ENCODE measurements at places on chromosomes 16 and 17. TPM values are rescaled to one million over a fixed set of nuclear protein-coding genes. Genes with fewer than 3 reads are reported as not detected.

The KCNJ18 gene
- polyA plus RNA-seq, result not detected

DNA sequence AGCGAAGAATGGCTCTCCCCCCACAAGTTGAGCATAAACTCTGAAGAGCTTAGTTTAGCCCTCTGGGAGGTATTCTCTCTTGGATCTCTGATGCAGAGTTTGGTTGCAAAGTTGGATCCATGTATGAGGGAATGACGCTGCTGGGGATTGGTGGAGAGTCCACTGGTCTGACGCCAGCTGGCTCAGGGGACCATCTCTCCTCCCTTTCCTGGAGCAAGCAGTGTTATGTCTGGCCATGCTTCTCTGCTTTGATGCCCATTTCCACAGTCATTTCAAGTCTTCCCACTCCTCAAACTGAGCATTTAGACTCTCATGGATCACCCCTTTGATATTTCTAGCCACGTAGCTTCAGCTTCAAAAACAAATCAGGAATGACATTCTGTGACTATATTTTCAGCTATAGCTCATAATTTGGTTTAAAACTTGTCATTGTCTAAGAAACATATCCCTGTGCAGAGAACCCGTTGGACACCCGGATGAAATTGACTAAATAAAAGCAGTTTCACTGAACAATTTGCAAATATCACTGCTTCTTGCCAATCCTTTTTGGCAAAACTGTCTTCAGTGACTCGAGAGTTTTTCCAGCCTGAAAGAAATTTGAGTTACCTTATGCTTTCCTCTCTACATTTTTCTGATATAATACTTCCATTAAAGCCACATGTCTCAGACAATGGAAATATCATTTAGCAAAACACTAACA lies 193.4 kb upstream of the CDH11 start:
- DNase-seq, result no peak

DNA sequence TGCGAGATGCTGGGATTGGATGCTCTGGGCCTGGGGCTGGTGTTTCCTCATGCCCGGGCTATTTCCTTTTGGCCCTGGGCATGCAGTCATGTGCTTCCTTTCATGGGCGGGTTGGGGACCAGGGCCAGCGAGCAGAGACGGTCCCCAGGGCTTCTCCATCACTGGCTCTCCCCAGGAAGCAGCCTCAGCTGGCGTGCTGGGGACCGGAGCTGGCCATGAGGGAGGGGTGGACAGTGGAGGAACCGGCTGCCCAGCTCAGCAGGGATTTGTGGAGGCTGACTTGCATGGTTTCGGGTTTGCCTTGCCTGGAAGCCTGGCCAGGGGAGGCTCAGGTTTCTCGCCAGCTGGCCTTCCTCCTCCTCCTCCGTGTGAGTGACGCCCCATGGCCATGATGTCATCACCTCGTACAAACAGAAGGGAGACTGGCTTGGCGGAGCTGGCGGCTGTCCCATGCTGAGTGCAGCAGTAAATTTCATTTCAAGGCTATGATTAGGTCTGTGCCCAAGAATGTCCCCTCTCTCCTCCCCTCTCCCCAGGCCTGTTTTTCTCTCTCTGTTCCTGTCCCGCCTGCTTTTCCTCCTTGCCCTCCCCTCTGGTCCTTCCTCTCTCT lies 8.9 kb upstream of the TIMP2 start:
- peak; percentile 92 for DNase-seq

The HYDIN gene
- polyA plus RNA-seq, result 0.33 TPM

GRCh38 chr17:41773190-41773588 lies 13.3 kb downstream of the JUP start:
- peak; percentile 90 for DNase-seq

The PRSS33 gene
- polyA plus RNA-seq, result not detected

- DNase-seq, result no peak
Measured at GRCh38 chr16:57972306-57972705, 1.4 kb upstream of the CNGB1 start.

DNA sequence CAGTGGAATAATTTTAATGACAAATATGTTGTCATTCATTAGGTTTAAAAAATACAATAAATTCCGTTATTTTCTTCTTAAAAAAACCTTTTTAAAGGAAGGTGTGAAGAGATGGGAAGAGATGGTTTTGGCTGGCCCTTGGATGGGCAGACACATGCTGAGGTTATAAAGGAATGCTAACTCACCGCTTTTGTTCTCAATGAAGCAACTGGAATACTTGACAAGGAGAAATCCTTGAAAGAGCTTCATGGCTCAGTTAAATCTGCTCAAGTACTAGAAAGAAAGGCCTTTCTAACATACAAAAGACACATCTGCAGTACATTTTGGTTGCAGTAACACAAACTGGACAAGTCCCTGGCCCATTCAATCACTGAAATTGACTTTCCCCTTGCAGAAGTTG lies 158.3 kb upstream of the KCNJ16 start:
- no peak for DNase-seq

GRCh38 chr17:57186226-57187019 lies 69.9 kb upstream of the MSI2 start:
- DNase-seq, result no peak

The NUPR1 gene
- polyA plus RNA-seq, result 25.9 TPM

The TBC1D3H gene
- not detected for polyA plus RNA-seq

DNA sequence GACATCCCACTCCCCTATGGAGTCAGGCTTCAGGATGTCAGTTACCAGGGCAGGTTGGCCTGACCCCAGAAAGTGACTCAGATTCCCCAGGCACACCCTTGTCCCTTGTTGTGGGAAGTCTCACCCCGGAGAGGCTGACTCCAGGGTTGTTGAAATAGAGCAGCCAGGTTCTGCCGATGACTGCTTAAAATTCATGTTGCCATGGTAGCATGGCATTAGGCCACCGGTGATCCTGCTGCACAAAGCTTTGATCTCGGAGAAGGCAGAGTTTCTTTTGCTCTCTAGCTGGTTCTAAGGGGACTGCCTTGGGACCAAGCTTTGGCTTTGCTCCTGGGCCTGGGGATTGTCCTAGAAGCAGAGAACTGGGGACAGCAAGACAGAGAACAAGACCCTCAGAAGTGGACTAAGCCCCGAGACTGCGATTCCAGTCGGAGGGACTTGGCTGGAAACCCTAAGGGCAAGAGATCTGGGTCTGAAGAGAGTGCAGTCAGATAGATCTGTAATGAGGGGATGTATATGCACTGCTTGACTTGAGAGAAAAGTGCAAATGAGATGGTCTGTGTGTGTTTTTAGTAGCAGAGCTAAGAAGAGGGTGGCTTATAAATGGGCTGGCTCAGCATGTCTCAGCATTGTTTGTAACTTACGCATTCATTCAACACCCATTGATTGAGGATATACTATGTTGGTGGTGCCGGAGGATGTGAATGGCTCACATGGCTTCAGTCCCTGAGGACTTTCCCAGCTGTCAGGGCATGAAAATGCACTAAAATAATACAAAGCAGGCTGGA lies 106.9 kb downstream of the RGS9 start:
- DNase-seq, result no peak

The TBC1D28 gene
- not detected for polyA plus RNA-seq

- peak; percentile 61 for DNase-seq
Measured at GRCh38 chr17:81665205-81666091, 957 bp downstream of the OXLD1 start.

DNA sequence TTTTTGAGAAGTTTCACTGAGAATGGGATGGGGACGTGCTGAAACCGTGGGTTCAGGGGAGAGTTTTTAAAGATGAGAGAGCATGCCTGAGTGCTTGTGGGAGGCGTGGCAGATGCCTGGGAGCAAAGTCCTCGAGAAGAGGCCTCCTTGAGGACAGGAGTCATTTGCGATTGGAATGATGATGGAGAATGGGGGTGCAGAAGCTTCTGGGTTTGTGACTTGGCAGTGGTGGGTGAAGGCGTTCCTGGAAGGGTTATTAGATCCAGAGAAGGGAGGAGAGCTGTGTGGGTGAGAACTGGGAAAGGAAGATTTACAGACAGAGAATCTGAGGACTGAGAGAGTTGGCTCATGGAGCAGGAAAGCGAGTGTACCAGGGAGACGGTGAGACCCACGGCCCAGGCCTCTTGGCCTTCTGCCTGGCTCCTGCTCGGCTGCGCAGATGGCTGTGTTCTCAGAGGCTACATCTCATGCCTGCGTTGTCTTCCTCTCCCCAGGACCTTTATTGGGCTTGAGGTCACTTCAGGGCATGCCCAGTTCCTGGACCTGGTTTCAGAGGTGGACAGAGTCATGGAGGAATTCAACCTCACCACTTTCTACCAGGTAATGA lies 8.6 kb upstream of the MMP15 start:
- no peak for DNase-seq

DNA sequence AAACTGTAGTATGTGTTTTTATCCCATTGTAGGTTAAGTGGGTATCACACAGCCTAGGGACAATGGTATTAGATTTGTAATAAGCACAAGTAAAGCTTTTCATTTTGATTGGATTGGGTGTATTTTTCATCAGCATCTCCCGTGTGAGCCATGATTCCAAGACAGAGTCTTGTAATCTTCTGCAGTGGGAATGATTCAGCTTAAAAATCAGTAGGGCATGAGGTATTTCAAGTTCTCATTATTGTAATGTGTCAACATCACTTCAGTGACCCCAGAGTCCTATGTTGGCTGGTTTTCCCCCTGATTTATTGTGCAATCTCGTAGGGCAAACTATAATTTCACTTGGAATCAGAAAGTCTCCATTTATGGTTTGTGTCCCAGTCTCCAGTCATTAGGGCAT lies 833.2 kb upstream of the RBFOX1 start:
- DNase-seq, result no peak

Data from A549 (cell line).